G401 (cell line): ENCODE measurements at places on chromosomes 16 and 17. TPM values are rescaled to one million over a fixed set of nuclear protein-coding genes. Genes with fewer than 3 reads are reported as not detected.

Gene CHST6
- total RNA-seq, result 0.31 TPM in 1 of 2 replicates, not detected in the other

Gene NSF
- total RNA-seq, result 17.7 and 19.0 TPM in 2 replicates

Gene NFE2L1
- total RNA-seq, result 19.5 and 21.3 TPM in 2 replicates

Gene ABCC3
- not detected in 2 replicates for total RNA-seq

Gene ZKSCAN2
- 13.5 and 22.9 TPM in 2 replicates for total RNA-seq

Gene TBC1D3I
- not detected in 2 replicates for total RNA-seq

Gene TOM1L1
- 6.1 and 13.8 TPM in 2 replicates for total RNA-seq

Gene RNF222
- 0.03 TPM in 1 of 2 replicates, not detected in the other for total RNA-seq

Gene KRTAP4-5
- not detected in 2 replicates for total RNA-seq

Gene CDRT15L2
- not detected in 2 replicates for total RNA-seq

Gene SMIM36
- total RNA-seq, result not detected in 2 replicates

Gene ZNF423
- total RNA-seq, result 0.07 TPM in 1 of 2 replicates, not detected in the other

Gene HSPB9
- not detected in 2 replicates for total RNA-seq

Gene LYRM1
- 59.0 and 88.5 TPM in 2 replicates for total RNA-seq

Gene RND2
- 10.4 and 10.9 TPM in 2 replicates for total RNA-seq

Gene ACSM2A
- not detected in 2 replicates for total RNA-seq

Gene LITAF
- total RNA-seq, result 43.3 and 50.5 TPM in 2 replicates

Gene CDH11
- total RNA-seq, result not detected in 2 replicates

Gene TMEM238L
- not detected in 2 replicates for total RNA-seq

Gene GPR179
- not detected in 2 replicates for total RNA-seq

Gene STX4
- 54.0 and 54.8 TPM in 2 replicates for total RNA-seq
